Psoas muscle (tissue), 8 donors: ENCODE measurements at places on chromosomes 1 and 21. TPM values are rescaled to one million over a fixed set of nuclear protein-coding genes. Genes with fewer than 3 reads are reported as not detected.

The SPATA46 gene
- not detected for polyA plus RNA-seq

The RNF223 gene
- polyA plus RNA-seq: not detected

The SNIP1 gene
- polyA plus RNA-seq: 7.4 TPM

The SPRR2B gene
- not detected for polyA plus RNA-seq

The RCSD1 gene
- polyA plus RNA-seq: 10.4 TPM

The LAX1 gene
- polyA plus RNA-seq: 0.04 TPM

The FAM3B gene
- 0.18 TPM for polyA plus RNA-seq
